AG20443 (cell line): ENCODE measurements at places on chromosomes 6 and 20.

GRCh38 chr20:36202891-36203338 lies 33.4 kb upstream of the AAR2 start:
- DNase-seq, result peak; percentile 92

DNA sequence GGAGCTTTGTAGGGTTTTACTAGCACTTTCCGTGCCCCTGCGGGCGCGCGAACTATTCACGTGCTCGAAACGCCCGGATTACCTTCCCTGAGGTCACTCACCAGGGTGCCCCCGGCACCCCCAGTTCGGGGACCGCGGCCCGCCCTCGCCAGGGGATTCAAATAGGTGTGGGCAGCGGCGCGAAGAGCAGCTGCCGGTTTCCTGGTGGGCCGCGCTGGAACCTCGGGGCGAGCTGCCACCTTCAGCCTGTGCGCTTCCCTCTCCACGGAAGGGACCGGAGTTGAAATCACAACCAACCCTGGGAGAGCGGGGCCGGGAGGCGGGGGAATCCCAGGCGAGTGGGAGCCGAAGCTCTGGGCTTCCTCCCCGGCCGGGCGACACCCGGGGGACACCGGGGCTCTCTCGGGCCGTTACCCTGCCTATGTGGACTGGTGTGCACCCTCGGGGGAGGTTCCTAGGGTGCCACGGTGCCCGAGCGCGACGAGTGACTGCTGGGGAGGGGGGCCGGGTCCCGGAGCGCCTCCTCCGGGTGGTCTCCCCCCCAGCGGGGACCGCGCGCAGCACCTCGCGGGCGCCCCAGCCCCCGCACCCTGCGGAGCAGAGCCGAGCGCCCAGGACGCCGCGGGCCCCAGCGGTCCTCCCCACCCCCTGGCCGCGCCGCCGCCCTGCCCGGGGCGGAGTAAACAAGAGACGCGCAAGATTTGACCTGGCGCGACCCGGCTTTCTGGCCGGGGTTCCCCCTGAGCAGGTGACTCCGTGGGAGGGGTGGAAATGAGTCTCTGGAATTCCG lies 2.1 kb upstream of the HIVEP2 start:
- DNase-seq, result peak; percentile 89

DNA sequence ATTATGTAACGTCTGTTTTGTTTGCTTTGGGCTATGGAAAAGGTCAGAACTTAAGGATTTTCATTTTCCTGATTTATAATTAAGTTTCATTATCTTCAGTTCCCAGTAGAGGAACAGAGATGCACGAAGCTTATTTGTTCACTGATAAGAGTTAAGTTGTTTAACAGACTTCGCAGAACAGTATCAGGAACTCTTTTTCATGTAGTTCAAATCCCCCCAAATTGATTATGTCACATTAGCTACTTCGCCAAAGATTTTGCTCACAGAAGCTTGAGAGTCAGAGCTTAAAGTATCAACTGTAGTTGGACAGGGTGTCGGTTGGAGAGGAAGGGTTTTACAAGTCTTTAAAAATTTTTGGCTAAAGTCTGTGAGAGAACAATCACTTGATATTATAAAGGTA lies 43.4 kb downstream of the ZHX3 start:
- no peak for DNase-seq

GRCh38 chr20:3464166-3464565 lies 6.7 kb upstream of the ATRN start:
- DNase-seq, result no peak

GRCh38 chr6:84033523-84034451 lies at the start of gene MRAP2:
Gene MRAP2, plus strand, starts transcription at chr6:84033772. Its CDS starts 21,547 bp downstream, at chr6:84055319.
- peak; percentile 67 for DNase-seq

DNA sequence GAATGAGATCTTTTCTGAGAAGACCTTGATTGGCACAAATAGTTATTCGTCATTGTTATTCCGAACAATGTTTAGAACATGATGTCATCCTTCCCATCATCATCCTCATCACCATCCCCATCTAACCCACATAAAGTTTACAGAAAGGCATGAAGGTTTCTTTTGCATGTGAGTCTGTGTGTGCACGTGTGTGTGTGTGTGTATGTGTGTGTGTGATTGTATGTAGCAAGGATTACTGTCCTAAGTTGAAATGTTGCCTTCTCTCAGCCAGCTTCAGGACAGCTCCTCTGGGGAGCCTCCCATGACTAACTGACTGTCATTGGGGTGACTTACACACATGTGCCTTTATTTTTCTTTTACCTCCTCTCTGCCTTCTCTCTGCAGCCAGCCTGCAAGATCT lies 113.5 kb downstream of the SLC22A3 start:
- no peak for DNase-seq

GRCh38 chr20:58546756-58547622 lies 31.8 kb upstream of the APCDD1L start:
- no peak for DNase-seq

DNA sequence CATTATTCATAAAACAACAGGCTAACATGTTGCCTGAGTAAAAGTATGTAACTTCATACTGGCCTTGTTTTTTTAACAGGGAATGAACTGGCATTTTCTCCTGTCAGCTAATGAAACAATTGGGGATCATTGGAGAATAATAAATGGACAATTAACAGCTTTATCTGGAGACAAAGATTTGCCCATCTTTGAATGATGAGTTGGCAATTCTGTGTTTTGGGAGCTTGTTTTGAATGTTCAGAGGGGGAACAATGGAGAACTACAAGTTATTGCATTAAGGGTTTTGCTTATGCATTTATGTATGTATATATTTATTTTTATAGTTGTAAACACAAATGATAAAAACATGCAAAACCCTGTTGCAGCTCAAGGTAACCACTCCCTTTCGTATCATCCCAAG lies 150.3 kb downstream of the CBLN4 start:
- no peak for DNase-seq

GRCh38 chr20:57600320-57601210 lies 19.7 kb downstream of the ZBP1 start:
- DNase-seq, result peak; percentile 44

- DNase-seq, result no peak
These were observed 4.9 kb downstream of the TNFAIP3 start for GRCh38 chr6:137871831-137872454.

DNA sequence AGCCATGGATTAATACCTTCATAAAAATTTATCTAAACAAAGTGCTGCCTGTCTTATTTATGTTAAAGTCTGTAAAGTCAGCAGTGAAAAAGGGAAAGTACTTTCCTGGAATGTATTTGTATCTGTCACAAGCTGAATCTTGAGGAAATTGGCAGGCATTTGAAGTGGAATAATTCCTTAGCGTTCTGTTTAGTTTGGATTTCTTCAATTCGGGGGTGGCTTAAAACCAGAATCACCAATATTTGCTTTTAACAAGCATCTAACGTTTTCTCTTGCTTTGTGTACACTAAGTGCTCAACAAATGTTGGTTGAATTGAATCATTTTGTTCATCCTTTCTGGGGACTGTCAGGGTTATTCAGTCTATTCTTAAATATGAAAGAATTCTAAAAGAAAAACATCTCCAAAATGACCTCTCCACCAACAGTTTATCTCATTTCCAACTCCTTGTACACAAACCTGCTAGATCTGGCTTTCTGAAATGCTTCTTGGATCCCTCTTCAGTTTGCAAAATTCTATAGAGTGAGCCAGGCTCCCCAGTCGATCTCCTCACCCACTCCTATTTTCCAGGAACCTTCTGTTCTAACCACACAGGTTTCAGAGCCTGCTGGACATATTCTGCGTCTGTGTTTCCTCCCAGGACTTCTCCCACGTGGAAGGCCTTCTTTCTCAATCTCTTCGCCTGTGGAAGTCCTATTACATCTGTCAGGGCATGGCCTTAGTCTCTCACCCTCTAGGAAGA lies 2.0 kb upstream of the NPEPL1 start:
- DNase-seq, result peak; percentile 36

DNA sequence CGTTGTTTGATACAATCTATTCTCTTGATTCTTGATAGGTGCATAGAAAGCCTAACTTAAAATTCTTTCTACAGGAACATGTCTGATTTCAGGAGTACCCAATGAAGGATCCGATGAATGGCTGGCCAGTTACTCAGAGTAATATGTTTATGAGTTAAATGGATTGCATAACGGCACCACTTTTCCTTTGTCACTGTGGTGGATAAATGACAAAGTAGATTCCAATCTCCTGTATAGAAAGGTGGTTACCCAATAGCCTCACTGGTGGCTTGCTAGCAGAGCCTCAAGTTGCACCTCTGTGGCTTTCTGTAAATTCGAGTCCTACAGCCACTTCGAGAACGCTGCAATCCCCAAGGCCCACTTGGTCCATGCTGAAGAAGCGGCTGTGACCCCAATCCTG lies 28.4 kb downstream of the LHFPL5 start:
- no peak for DNase-seq

DNA sequence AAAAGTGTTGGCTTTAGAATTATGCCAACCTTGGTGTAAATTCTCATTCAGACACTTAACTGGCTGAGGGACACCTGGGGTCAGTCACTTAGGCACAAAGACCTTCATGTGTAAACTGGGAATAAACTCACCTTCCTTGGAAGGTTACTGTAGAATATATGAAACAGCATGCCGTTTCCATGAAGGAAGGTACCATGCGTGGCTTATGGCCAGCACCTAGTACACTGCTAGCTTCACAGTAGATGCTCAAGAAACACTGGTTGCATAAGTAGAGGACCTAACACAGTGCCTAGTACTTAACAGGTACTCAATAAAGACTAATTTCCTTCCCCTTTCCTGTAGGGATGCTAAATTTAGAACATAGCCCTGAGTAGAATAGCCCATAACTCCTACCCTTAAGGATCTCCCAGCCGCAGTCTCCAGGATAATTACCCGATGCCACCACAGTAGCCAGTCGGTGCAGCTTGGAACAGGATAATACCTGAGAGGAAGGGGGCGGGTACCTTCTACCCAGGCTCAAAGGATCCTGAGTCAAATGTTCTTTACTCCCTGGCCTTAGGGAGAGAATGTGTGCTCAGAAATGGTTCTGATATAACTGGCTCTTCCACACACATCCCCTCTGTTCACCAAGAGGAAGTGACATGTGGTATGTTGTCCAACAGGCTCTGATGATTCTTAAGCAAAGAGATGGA lies 3.6 kb downstream of the BCL2L1 start:
- no peak for DNase-seq

- no peak for DNase-seq
These were observed at the start of gene SLC17A2 for GRCh38 chr6:25930532-25931410. Gene SLC17A2, minus strand, starts transcription at chr6:25930691. Its CDS starts 4,895 bp downstream, at chr6:25925796.

DNA sequence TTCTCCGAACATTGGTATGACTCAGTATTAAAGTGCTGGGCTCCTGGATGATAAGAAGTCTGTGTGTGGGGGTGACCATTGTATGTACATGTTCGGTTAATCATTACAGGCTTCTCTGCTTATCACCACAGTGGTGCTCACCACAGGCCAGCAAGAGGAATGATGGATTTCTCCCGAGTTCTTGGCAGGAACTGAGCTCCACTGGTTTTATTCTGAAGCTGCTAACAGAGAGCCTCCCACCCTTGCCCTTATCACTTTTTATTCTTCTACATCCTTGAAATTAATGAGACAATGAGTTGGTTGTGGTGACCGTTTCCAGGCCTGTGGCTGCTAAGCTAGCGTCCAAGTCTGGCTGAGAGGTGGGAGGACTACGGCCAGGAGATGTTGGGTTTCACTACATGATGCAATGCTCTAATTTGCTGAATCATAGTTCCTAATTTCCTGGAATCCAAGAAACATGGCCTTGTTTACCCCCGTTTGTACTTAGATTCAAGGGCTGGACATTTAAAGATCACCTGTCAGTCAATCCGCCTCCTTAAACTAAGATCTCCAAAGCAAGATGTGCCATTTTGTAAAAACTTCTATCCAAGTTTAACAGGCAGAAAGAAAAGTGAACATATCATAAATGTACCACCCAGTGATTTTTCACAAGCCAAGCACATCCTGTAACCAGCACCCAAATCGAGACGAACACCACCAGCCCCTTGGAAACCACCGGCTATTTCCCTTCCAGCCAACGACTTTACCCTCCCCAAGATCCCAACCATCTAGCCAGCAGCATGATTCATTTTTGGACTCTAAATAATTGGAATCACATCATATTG lies 172.5 kb downstream of the FOXA2 start:
- DNase-seq, result peak; percentile 22

- peak; percentile 74 for DNase-seq
These were observed 179.5 kb upstream of the AKAP12 start for GRCh38 chr6:151060096-151060765.

- peak; percentile 67 for DNase-seq
These were observed 544 bp downstream of the SMIM29 start for GRCh38 chr6:34248198-34248726.

- DNase-seq, result no peak
These were observed 4.5 kb downstream of the KPNA5 start for GRCh38 chr6:116685437-116685993.

DNA sequence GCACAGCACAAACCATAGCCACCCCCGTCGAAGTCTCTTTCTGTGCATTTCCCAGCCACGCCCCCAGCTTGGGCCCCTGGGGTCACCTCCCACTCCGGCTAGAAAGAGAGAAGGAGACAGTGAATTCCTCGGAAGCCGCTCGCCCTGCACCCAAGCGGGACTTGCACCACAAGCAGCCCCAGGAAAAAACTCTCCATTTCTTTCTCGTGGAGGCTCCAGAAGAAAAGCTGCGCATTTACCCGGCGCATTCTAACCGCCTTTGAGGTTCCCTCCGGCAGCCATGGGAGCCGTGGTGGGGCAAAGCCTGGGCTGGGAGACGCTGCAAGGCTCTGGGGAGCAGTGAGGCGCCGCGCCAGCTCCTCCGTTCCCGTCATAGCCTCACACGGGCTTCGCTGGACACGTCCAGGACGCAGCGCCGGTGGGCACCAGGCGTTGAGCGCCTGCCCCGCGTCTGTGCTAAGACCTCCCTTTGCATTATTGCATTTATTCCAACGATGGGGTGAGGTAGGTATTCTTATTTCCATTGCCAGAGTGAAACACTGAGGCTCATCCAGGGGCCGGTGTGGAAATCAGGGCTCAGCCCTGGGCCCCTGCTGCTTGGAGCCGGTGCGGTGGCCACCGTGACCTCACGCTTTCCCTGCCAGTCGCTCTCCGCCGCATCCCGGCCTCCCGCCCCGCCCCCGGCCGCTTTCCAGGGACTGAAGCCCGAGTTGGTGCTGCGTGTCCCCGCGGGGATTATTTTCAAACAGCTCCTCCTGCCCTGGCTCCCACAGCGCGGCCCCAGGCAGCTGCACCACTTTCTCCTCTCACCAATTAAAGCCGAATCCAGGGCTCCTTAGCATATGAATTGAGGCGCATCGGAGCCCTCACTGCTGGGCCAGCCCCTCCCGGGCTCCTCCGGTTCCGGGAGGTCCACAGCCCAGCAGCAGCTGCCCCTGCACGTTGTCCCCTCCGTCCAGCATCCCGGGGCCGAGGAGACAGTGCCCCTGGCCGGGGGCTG lies 148.3 kb upstream of the AFDN start:
- DNase-seq, result no peak

GRCh38 chr6:30067460-30068139 lies 602 bp downstream of the PPP1R11 start:
- peak; percentile 79 for DNase-seq

- DNase-seq, result no peak
These were observed 37.0 kb upstream of the KCNG1 start for GRCh38 chr20:51059862-51060261.

GRCh38 chr6:158780246-158780884 lies 38.8 kb downstream of the EZR start:
- DNase-seq, result no peak
